ENCODE measurements at places on chromosomes 5 and 9. TPM values are rescaled to one million over a fixed set of nuclear protein-coding genes. Genes with fewer than 3 reads are reported as not detected.
A peak's percentile ranks its signal among the peaks of the same experiment; 100 is the strongest.

DNA sequence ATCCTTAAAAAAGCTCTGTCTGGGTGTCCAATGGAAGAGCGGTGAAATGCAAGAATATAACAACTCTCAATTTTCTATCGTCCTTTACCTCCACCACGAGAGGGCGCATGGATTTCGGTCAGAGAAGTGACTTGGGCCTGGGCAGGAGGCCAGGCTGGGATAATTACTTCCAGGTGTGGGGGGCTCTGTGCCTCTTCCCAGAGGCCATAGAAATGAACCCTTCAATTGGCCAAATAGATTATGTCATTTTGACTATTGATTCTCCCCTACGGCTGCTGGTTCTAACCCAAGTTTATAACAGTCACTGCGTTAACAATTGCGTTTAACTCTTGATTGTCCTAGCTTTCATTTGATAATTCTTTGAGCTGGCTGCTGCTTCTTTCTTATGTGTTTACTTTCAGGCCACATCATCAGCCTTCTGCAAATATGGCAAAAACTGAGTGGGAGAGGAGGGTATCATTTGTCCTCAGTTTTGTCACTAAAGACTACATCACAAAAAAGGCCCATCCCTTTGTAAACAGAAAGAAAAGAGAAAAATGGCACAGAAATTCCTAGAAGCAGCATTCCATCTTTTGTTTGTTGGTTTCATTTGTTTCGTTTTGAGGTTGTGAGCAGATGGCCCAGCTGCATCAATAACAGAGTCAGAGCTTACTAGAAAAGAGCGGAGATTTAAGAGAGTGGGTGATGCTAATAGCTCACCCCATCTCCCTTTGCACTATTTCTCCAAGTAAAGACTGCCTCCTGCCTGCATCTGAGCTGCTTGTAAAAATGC, 45.4 kb upstream of the ZFR start:
- H3K36me3 ChIP-seq = no peaks in the 10 kb centered on the region
- H3K4me3 ChIP-seq = no peak overlapping the region
- H3K4me1 ChIP-seq = peaks cover 5% of the 10 kb centered on the region
- peak; percentile 76 for DNase-seq
- H3K27ac ChIP-seq = no peak overlapping the region
- H3K27me3 ChIP-seq = peaks cover 4% of the 10 kb centered on the region

DNA sequence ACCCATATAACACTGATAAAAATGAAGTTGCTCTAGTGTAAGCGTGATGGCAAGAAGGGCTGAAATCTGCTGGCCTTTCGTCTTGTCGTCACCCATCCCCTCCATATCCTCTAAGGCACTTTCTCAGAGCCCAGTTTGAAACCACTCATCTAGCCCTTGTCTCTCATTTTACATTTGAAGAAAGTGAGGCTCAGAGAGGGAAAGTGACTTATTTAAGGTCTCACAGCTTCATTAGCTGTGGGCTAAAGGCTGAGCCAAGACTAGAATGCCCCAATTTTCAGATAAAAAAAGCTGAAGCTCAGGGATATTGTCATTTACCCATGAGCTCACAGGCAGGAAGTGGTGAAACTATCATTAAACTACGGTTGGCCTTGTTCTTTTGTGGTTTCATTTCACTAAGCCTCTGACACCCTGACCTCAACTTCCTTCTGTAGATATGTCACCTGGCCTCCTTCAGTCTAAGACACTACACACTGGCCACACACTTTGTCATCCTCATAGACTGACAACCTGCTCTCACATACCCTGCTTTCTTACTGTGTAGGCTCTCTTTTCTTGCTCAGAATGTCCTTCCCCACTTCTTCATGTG, 176.7 kb upstream of the DMAC1 start:
- no peaks in the 10 kb centered on the region for H3K36me3 ChIP-seq
- H3K4me1 ChIP-seq = peaks cover 18% of the 10 kb centered on the region
- DNase-seq = no peak
- H3K27me3 ChIP-seq = no peaks in the 10 kb centered on the region
- H3K27ac ChIP-seq = no peak overlapping the region

GRCh38 chr5:36304095-36304805, 2.5 kb upstream of the RANBP3L start:
- H3K27ac ChIP-seq = no peak overlapping the region
- no peak overlapping the region for H3K4me3 ChIP-seq
- H3K27me3 ChIP-seq = no peaks in the 10 kb centered on the region
- peaks cover 17% of the 10 kb centered on the region for H3K4me1 ChIP-seq
- no peak for DNase-seq

Gene PCDHA8
- 1.3 TPM for total RNA-seq

DNA sequence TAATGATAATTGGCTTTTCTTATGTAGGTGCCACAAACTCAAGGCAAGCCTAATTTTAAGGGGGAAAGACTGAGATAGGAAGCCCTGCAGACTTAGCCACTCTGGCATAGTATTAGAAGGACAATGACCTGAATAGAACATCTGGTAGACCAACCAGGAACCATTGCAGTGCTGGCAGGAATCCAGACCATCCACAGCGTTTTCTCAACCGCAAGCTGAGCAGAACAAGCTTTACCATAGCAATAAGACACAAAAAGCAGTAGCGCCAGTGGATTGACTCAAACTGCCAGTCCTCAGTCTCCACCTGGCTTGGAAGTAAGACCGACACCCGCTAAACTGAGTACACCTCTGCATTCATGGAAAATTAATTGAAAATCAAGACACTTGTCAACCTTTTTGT, 141.3 kb upstream of the LPAR1 start:
- no peak overlapping the region for H3K27ac ChIP-seq
- no peak for DNase-seq
- peaks cover 13% of the 10 kb centered on the region for H3K4me1 ChIP-seq

GRCh38 chr5:147310059-147310704, 75.4 kb downstream of the STK32A start:
- no peaks in the 10 kb centered on the region for H3K27me3 ChIP-seq
- DNase-seq = no peak
- no peak overlapping the region for H3K27ac ChIP-seq
- no peaks in the 10 kb centered on the region for H3K36me3 ChIP-seq
- no peak overlapping the region for H3K4me3 ChIP-seq

- peak within 1 kb of the TSS; percentile 41 for H3K27ac ChIP-seq
- DNase-seq = peak; percentile 75
- H3K36me3 ChIP-seq = no peaks in the 10 kb centered on the region
- H3K27me3 ChIP-seq = peaks cover 3% of the 10 kb centered on the region
- H3K4me1 ChIP-seq = peaks cover 10% of the 10 kb centered on the region
- peak within 1 kb of the TSS; percentile 36 for H3K4me3 ChIP-seq
Observed at GRCh38 chr9:131289301-131290035, at the start of gene PLPP7. Gene PLPP7 (plus strand): TSS chr9:131289723. CDS start chr9:131289998, 275 bp downstream.

DNA sequence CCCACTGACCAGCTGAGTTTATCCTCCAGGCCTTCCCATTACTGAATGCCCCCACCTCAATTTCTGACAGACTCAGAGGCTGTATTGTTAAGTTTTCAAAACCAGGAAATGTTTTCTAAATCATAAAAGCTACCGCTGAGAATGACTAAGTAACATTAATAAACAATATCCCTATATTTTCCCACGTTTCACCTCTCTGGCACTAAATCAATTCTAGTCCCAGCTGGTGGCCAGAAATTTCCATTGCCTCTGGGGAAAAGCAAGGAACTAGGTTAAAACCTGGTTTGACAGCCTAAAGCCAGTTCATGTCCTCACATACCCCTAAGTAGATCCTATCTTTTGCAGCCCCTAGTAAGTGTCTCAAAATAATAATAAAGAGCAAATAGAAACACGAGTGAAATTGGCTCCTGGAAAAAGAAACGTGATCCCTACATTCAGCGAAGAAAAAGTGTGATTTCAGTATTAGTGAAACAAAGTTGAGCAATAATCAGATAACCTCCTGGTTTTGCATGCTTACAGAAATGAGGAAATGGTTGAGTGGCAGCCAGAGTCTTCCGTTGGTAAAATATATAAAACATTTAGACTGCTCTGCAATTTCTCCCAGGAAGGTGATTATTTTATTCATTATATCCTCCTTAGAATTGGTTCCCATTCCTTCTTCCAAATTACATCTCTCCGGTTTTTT, 110.9 kb downstream of the ESM1 start:
- H3K36me3 ChIP-seq = no peaks in the 10 kb centered on the region
- H3K4me3 ChIP-seq = no peak overlapping the region
- no peak overlapping the region for H3K27ac ChIP-seq
- H3K4me1 ChIP-seq = peaks cover 52% of the 10 kb centered on the region
- peaks cover 4% of the 10 kb centered on the region for H3K27me3 ChIP-seq

DNA sequence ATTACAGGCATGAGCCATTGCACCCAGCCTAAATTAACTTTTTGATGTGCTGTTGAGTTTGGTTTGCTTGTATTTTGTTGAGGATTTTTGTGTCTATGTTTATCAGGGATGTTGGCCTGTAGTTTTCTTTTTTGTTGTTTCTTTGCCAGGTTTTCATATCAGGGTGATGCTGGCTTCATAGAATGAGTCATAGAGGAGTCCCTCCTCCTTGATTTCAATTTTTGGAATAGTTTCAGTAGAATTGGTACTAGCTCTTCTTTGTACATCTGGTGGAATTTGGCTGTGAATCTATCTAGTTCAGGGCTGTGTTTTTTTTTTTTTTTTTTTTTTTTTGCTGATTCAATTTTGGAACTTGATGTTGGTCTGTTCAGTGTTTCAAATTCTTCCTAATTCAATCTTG, 1164.3 kb upstream of the DMAC1 start:
- H3K27ac ChIP-seq = no peak overlapping the region
- DNase-seq = no peak
- no peaks in the 10 kb centered on the region for H3K27me3 ChIP-seq
- H3K36me3 ChIP-seq = no peaks in the 10 kb centered on the region
- H3K4me3 ChIP-seq = no peak overlapping the region
- H3K4me1 ChIP-seq = no peaks in the 10 kb centered on the region

DNA sequence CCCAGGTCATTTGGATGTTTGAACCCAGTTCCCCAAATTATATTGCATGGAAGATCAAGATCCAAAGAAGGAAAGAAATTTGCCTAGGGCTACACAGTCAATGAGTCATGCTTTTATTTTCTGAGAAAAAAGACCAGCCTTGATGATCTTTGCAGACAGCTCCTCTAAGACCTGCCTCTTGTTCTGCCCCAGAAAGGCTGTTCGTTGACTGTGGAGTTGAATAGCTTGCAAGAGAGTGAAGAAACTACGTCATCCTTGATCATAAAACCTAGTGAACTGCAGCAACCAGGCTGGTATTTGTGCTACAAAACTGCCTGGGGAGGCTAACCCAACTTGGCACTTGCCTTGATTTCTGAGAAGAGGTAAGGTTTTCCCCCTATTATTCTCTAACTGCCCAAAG, 263.9 kb downstream of the PAPPA start:
- H3K4me3 ChIP-seq = no peak overlapping the region
- no peak for DNase-seq

- no peaks in the 10 kb centered on the region for H3K36me3 ChIP-seq
- no peak overlapping the region for H3K27ac ChIP-seq
- peaks cover 22% of the 10 kb centered on the region for H3K27me3 ChIP-seq
- H3K4me1 ChIP-seq = peaks cover 11% of the 10 kb centered on the region
- DNase-seq = no peak
- H3K4me3 ChIP-seq = no peak overlapping the region
Observed at GRCh38 chr9:83960991-83961390, 19.0 kb downstream of the HNRNPK start.

DNA sequence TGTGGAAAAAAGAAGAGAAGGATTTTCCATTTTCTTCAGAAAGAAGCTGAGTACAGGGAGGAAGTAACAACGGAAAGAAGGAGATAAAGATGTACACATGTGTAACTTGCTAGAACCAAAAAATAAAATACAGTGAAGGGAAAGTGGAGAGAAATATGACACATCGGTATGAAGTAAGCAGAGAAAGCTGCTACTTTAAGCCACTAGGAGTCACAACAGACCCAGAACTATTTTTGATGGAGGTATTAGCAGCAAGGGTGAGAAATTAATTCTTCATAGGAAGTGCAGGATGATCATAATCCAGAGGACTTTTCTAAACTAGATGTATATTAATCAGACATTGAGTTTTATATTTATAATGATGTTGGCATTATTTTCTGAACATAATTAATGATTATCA, 88.5 kb downstream of the FAM174A start:
- no peaks in the 10 kb centered on the region for H3K36me3 ChIP-seq
- peaks cover 6% of the 10 kb centered on the region for H3K4me1 ChIP-seq
- H3K4me3 ChIP-seq = no peak overlapping the region
- no peaks in the 10 kb centered on the region for H3K27me3 ChIP-seq
- DNase-seq = no peak

DNA sequence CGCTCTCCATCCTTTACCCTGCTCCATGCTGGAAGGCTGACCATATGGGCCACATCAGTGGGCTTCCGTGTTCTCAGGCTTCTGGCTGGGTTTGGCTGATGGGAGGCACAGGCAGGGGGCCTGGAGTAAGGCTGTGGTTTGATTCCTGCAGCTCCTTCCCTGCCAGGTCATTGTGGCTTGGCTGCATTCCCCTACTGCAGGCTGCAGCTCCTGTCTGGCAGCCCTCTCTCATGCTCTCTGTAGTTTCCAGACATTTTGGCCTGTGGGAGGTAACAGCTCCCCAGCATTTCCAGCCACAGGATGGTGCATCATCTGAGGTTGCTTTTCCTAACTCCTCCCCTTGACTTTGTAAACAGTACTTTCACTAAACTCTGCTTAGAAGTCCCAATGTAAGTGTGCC, 102.0 kb upstream of the PTPN3 start:
- H3K27ac ChIP-seq = no peak overlapping the region
- H3K4me3 ChIP-seq = no peak overlapping the region
- DNase-seq = no peak
- peaks cover 10% of the 10 kb centered on the region for H3K4me1 ChIP-seq
- no peaks in the 10 kb centered on the region for H3K27me3 ChIP-seq

GRCh38 chr9:5111696-5112095, 73.7 kb downstream of the INSL6 start:
- no peak overlapping the region for H3K27ac ChIP-seq
- H3K4me3 ChIP-seq = no peak overlapping the region
- peaks cover 5% of the 10 kb centered on the region for H3K36me3 ChIP-seq
- H3K4me1 ChIP-seq = no peaks in the 10 kb centered on the region

Gene DAB2IP
- 52.6 TPM for total RNA-seq

Gene IFNA4
- total RNA-seq = not detected

- H3K27me3 ChIP-seq = no peaks in the 10 kb centered on the region
- no peak for DNase-seq
- peak overlapping the region; percentile 85 for H3K27ac ChIP-seq
- H3K4me3 ChIP-seq = no peak overlapping the region
Observed at GRCh38 chr9:8876303-8876702, 1076.7 kb upstream of the DMAC1 start.

- H3K36me3 ChIP-seq = peaks cover 4% of the 10 kb centered on the region
- no peak for DNase-seq
- no peak overlapping the region for H3K4me3 ChIP-seq
- peaks cover 67% of the 10 kb centered on the region for H3K4me1 ChIP-seq
- no peak overlapping the region for H3K27ac ChIP-seq
Observed at GRCh38 chr5:154221371-154221896, 30.9 kb downstream of the GALNT10 start.

GRCh38 chr5:61020415-61020814, 75.4 kb downstream of the NDUFAF2 start:
- H3K27ac ChIP-seq = no peak overlapping the region
- no peak for DNase-seq
- no peaks in the 10 kb centered on the region for H3K36me3 ChIP-seq
- H3K4me3 ChIP-seq = no peak overlapping the region

Gene FABP6
- 2.9 TPM for total RNA-seq

Gene PCDHGA7
- 2.8 TPM for total RNA-seq

Data from WTC11 (cell line).